Activated T-helper 1 cell treated with anti-CD3 and anti-CD28 coated beads, Interleukin-12 subunit alpha, Interleukin-12 subunit beta, Interleukin-2, Interleukin-4 antibody, amounts not matched to agents 30 ng/mL and 10 ng/mL and 1 ng/mL, durations not matched to agents 14 hours and 24 hours and 36 hours (primary cell): ENCODE measurements at places on chromosomes 12 and 14. TPM values are rescaled to one million over a fixed set of nuclear protein-coding genes. Genes with fewer than 3 reads are reported as not detected.

USP5 gene
- 116 and 127 TPM in 2 replicates for total RNA-seq

SMCO3 gene
- not detected in 2 replicates for total RNA-seq

MTRFR gene
- total RNA-seq, result 32.6 and 34.2 TPM in 2 replicates

LALBA gene
- not detected in 2 replicates for total RNA-seq

AQP2 gene
- total RNA-seq, result not detected in 2 replicates

LTBP2 gene
- 0.05 and 0.24 TPM in 2 replicates for total RNA-seq

PWP1 gene
- 54.4 and 57.1 TPM in 2 replicates for total RNA-seq

RERG gene
- not detected in 2 replicates for total RNA-seq

MLF2 gene
- 159 and 161 TPM in 2 replicates for total RNA-seq

HOXC10 gene
- total RNA-seq, result not detected in 2 replicates

RNASE13 gene
- total RNA-seq, result not detected in 2 replicates

ZNF839 gene
- total RNA-seq, result 17.7 and 19.5 TPM in 2 replicates

GLT8D2 gene
- total RNA-seq, result 0.13 TPM in 1 of 2 replicates, not detected in the other

POTEM gene
- total RNA-seq, result not detected in 2 replicates

LGR5 gene
- not detected in 2 replicates for total RNA-seq

RD3L gene
- total RNA-seq, result not detected in 2 replicates

ENDOU gene
- total RNA-seq, result not detected in 2 replicates

ADGRD1 gene
- total RNA-seq, result 0.18 and 0.59 TPM in 2 replicates

KRT83 gene
- not detected in 2 replicates for total RNA-seq

KRT71 gene
- not detected in 2 replicates for total RNA-seq

LMNTD1 gene
- total RNA-seq, result not detected in 2 replicates

ABCC9 gene
- not detected in 2 replicates for total RNA-seq

AHNAK2 gene
- 0.02 and 0.05 TPM in 2 replicates for total RNA-seq

CLEC9A gene
- not detected in 2 replicates for total RNA-seq

TTC5 gene
- total RNA-seq, result 33.0 and 33.7 TPM in 2 replicates

PMCH gene
- total RNA-seq, result 3.1 and 4.3 TPM in 2 replicates

CCDC197 gene
- 0.13 TPM in 1 of 2 replicates, not detected in the other for total RNA-seq

DUSP16 gene
- total RNA-seq, result 49.3 and 52.0 TPM in 2 replicates

KLHL42 gene
- total RNA-seq, result 19.5 and 21.7 TPM in 2 replicates

GPHN gene
- 38.5 and 43.5 TPM in 2 replicates for total RNA-seq

INSM2 gene
- total RNA-seq, result not detected in 2 replicates

CATSPERB gene
- 1.5 and 2.2 TPM in 2 replicates for total RNA-seq

POP5 gene
- 83.3 and 85.0 TPM in 2 replicates for total RNA-seq

SLC22A17 gene
- 3.1 and 5.0 TPM in 2 replicates for total RNA-seq

FSCB gene
- total RNA-seq, result not detected in 2 replicates

IRAK3 gene
- 3.2 TPM in 2 replicates for total RNA-seq

SLC25A21 gene
- total RNA-seq, result not detected in 2 replicates

PLEKHD1 gene
- 0.07 TPM in 1 of 2 replicates, not detected in the other for total RNA-seq

KRT5 gene
- not detected in 2 replicates for total RNA-seq

OTX2 gene
- total RNA-seq, result not detected in 2 replicates

ESR2 gene
- total RNA-seq, result 0.10 and 0.15 TPM in 2 replicates
